ENCODE measurements at places on chromosomes 5 and 9. TPM values are rescaled to one million over a fixed set of nuclear protein-coding genes. Genes with fewer than 3 reads are reported as not detected.

DNA sequence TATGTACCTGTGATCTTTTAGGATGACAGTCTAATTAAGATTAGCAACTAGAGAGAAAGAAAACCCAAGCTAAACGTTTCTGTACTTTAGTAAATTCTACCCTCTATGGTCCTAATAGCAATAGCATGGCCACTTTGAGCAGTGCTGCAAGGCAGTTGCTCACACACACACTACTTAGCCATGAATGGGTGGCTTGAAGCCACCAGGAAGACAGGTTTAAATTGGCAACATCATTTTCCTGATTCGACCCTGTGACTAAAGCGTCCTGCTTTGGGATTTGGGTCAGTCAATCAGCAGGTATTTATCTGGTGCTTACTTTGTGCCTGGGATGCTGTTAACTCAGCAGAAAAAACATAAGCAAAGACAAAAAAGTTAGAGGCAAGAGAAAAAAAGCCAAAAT, 150.6 kb downstream of the ARRDC3 start:
- DNase-seq = no peak

GRCh38 chr5:67451640-67452279, 255.2 kb upstream of the CD180 start:
- DNase-seq = no peak

DNA sequence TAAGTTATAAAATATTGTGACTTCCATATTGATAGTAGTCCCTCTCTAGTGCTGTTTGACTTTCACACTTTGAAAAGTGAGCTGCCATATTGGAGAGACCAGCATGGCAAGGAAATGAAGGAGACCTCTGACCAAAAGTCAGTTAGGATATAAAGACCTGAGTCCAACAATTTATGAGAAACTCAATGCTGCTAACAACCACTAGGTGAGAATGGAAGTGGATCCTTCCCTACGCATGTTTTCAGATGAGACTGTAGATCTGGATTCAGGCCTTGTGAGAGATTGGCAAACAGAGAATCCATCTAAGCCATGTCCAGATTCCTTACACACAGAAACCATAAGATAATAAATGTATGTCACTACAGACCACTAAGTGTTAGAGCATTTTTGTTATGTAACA, 81.6 kb downstream of the CTNND2 start:
- DNase-seq = no peak

DNA sequence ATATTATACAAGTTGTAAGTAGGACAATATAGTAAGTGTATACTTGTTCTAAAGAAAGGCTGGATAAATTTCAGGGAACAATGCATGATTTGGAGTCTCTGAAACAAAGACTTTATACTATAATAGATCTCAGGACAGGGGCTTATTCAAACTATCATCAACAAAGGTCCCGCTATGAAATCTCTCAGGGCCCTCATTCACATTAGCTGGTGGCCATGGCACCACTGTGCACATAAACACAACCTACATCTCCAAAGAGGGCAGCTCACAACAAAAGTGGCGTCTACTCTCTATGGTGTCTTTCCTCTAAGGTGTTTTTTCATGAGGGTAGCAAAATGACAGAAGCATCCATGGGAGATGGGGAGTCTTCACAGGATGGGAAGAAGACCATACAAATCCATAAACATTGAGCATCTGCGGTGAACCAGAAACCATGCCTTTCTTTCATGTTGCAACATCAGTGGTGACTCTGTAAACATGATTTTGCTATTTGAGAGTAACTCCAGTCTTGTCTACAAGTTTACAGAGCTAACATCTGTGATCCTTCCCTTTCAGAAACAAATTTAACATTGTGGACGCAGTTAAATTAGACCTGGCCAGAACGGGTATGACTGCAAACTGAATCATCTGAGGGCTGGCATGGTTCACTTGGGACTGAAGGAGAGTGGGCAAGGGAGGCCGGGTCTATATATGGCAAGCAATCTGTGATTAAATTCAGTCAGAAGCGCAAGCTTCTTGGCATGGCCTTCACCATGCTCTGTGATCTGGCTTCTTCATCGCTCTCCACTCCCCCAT, 5.5 kb downstream of the TTLL11 start:
- no peak for DNase-seq

DNA sequence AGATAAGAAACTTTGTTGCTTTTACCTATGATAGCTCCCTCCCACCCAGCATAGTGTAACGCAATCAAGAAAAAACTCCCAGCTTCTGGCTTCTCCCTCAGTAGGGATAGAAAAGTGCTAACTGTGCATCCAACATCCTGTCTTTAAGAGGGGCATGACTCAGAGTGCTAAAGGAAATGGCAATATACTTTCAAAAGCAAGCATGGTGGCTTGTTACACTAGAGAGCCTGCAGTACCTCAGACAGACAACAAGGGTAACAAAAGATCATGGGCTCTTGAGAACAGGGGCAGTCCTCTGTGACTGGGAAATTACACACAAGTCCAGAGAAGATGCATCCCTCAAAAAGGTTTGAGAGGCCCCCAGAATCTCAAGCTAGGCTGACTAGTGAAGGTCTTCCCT, 37.8 kb downstream of the PRELID2 start:
- DNase-seq = no peak

GRCh38 chr9:87609002-87609401, 111.3 kb downstream of the DAPK1 start:
- no peak for DNase-seq

GRCh38 chr9:93968451-93969327, 13.5 kb upstream of the BARX1 start:
- no peak for DNase-seq

- no peak for DNase-seq
Measured at GRCh38 chr9:99567436-99567835, 254.2 kb upstream of the NR4A3 start.

- DNase-seq = peak; percentile 73
Measured at GRCh38 chr5:138641547-138642298, 66.5 kb upstream of the HSPA9 start.

Gene IFNB1
- not detected for total RNA-seq

Gene TNC
- total RNA-seq = 4.2 TPM

Gene ENTREP1
- total RNA-seq = 6.9 TPM

Measured in body of pancreas (tissue), 4 donors.